ENCODE measurements at places on chromosomes 2 and 18. TPM values are rescaled to one million over a fixed set of nuclear protein-coding genes. Genes with fewer than 3 reads are reported as not detected.

- peak; percentile 8 for DNase-seq
- no peak overlapping the region for H3K4me3 ChIP-seq
- no peaks in the 10 kb centered on the region for H3K27me3 ChIP-seq
- H3K27ac ChIP-seq = no peak overlapping the region
- no peaks in the 10 kb centered on the region for H3K36me3 ChIP-seq
Observed at GRCh38 chr2:16227811-16228462, 287.6 kb downstream of the MYCN start.

DNA sequence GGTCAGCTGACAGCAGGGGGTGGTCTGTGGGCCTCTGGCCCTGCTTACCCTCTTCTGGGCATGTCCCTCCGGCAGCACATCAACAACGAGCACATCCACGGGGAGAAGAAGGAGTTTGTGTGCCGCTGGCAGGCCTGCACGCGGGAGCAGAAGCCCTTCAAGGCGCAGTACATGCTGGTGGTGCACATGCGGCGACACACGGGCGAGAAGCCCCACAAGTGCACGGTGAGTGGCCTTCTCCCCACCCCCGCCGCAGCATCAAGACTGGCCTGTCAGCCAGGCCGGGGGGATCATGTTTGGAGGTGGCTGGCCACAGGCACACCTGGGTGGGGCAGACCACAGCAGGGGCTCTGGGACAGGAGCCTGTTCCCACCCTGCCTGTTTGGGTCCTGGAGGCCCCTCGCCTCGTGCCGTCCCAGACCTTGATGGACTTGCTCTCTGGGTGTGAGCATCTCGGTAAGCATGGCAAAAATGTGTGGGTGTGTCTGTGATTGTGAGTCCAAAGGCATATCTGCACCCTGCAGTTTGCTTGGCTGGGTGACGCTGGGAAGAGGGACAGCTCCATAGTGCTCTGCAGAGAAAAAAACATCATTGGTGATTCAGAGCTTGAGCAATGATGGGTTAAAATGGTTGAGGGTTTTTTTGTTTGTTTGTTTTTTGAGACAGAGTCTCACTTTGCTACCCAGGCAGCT is 242.8 kb downstream of the GLI2 start:
- H3K4me1 ChIP-seq = no peaks in the 10 kb centered on the region
- H3K27ac ChIP-seq = no peak overlapping the region
- no peak for DNase-seq
- no peaks in the 10 kb centered on the region for H3K27me3 ChIP-seq

- H3K4me1 ChIP-seq = no peaks in the 10 kb centered on the region
- no peak for DNase-seq
- H3K27me3 ChIP-seq = no peaks in the 10 kb centered on the region
- H3K36me3 ChIP-seq = no peaks in the 10 kb centered on the region
- H3K4me3 ChIP-seq = no peak overlapping the region
- H3K27ac ChIP-seq = no peak overlapping the region
Observed at GRCh38 chr2:56715683-56716082, 531.9 kb downstream of the CCDC85A start.

DNA sequence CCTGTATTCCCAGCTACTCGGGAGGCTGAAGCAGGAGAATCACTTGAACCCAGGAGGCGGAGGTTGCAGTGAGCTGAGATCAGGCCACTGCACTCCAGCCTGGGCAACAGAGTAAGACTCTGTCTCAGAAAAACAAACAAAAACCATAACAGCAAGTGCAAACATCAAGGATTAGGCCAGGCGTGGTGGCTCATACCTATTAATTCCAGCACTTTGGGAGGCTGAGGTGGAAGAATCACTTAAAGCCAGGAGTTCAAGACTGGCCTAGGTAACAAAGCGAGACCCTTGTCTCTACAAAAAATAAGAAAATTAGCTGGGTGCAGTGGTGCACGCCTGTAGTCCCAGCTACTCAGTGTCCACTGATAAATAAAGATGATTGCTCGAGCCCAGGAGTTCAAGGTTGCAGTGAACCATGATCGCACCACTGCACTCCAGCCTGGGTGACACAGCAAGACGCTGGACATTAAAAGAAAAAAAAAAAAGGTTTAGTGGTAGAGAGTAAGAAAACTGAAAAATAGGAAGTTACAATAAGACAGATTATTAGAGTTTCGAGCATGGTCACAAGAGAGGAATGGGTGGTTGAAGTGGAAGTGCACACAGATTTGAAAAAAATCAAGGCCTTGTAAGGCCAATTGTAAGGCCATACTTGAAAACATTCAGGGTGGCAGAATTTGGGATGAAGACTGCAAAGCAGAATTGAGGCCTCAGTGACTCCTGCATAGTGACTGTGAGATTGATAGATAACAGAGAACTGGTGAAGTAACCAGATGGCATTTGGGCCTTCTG is 6.4 kb upstream of the KCMF1 start:
- H3K36me3 ChIP-seq = no peaks in the 10 kb centered on the region
- DNase-seq = no peak
- peaks cover 32% of the 10 kb centered on the region for H3K4me1 ChIP-seq
- H3K27ac ChIP-seq = peak overlapping the region; percentile 25
- H3K27me3 ChIP-seq = no peaks in the 10 kb centered on the region
- no peak overlapping the region for H3K4me3 ChIP-seq

GRCh38 chr2:98530114-98530513 is 78.2 kb downstream of the COA5 start:
- H3K27ac ChIP-seq = no peak overlapping the region
- no peaks in the 10 kb centered on the region for H3K36me3 ChIP-seq
- H3K4me1 ChIP-seq = no peaks in the 10 kb centered on the region
- no peak overlapping the region for H3K4me3 ChIP-seq

- H3K4me1 ChIP-seq = peaks cover 19% of the 10 kb centered on the region
- no peak overlapping the region for H3K4me3 ChIP-seq
- no peaks in the 10 kb centered on the region for H3K27me3 ChIP-seq
- no peak overlapping the region for H3K27ac ChIP-seq
- H3K36me3 ChIP-seq = no peaks in the 10 kb centered on the region
Observed at GRCh38 chr18:26710470-26711096, 154.9 kb downstream of the AQP4 start.

DNA sequence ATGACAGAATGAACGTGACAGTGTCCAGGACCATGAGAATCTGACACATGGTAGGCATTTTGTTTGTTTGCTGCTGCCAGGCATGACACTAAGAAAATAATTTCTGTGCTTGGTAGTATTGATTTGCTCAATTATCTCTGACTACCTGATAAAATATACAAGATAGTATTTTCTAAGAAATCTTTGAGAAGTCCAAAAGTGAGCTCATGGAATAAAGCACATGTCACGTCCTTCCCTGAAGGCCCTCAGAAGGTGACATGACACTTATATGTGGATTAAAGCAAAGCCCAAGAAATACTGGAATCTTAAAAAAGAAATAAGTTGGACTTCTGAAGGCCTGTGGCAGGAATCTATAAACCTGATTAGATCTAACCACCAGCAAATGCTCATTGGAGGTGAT is 3.8 kb upstream of the TTN start:
- H3K27ac ChIP-seq = no peak overlapping the region
- no peaks in the 10 kb centered on the region for H3K4me1 ChIP-seq
- no peak overlapping the region for H3K4me3 ChIP-seq
- DNase-seq = no peak

Gene SAG
- not detected for total RNA-seq

Gene KATNAL2
- 104 TPM for total RNA-seq

Gene DYNAP
- total RNA-seq = not detected

Gene QPCT
- 5.4 TPM for total RNA-seq

Gene HMSD
- not detected for total RNA-seq

Gene SPATA3
- not detected for total RNA-seq

Gene COL4A4
- 41.7 TPM for total RNA-seq

All from thyroid gland (tissue), 4 donors.